ENCODE measurements at places on chromosomes 13 and 19. TPM values are rescaled to one million over a fixed set of nuclear protein-coding genes. Genes with fewer than 3 reads are reported as not detected.
A peak's percentile ranks its signal among the peaks of the same experiment; 100 is the strongest.

DNA sequence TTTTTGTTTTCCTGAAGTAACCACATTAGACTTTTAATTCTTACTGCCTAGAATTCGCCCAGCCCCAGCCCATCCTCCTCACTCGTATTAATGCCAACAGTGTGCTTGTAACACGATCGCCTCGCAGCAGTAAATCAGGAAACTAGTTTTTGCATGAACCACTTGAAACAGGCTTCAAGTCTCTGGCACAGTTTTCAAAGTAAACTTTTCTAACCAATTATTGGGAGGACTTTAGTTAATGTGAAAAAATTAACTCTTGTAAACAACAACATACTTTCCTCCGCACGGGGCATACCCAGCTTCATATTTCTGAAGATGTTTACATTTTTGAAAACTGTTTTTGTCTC, 39.2 kb downstream of the TNFRSF19 start:
- DNase-seq, result peak; percentile 39

- no peak for DNase-seq
These were observed 433 bp upstream of the ZNF616 start for GRCh38 chr19:52140032-52140710.

The CABP5 gene
- total RNA-seq, result not detected

DNA sequence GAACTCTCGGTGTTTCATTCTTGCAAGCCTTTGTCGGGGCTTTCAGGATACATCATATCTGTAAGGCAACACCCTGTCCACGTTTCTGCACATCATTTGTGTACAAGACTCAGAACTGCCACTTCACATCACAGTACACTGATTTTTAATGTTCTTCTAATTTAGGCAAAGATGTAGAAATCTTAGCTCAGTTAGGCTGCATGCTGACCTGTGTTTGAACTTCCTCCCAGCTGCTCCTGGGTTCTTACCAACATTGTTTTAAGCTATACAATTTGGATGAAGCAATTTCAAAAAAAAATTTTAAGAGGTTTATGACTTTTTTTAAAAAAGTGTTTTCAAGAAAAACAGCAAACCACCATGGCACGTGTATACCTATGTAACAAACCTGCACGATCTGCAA, 1047.9 kb upstream of the SLC10A2 start:
- DNase-seq, result no peak

- no peak for DNase-seq
These were observed 14.9 kb downstream of the ITGBL1 start for GRCh38 chr13:101467415-101467814.

The NCAN gene
- not detected for total RNA-seq

The ZNF224 gene
- 11.7 TPM for total RNA-seq

DNA sequence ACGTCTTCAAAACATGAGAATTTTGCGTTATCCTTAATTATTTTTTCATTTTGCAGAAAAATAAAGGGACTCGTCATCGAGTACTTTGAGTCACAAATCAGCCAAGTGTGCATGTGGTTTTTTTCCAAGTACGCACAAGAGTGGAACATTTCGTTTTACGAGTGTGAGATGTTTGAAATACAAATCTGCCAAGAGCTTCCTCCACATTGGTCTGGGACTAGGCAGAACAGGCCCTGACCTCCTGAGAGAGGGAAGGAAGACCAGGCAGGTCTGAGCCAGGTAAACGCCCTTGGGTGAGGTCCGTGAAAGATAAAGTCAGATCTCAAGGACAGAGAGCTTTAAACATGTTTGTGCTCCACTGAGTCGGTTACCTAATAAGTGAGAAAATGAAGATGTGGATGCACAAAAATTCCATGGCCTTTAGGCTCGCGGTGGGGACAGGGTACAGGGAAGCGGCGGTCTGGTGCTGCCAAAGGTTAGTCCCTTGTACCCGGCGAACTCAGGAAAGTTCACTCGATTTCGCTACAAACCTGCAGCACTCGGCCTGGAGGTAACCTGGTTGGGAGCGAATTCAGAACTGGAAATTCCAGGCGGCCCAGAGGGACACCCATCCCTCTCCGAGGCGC, 473 bp upstream of the ITM2B start:
- DNase-seq, result peak; percentile 21

GRCh38 chr19:21439201-21439751, 42.3 kb downstream of the ZNF493 start:
- DNase-seq, result no peak

DNA sequence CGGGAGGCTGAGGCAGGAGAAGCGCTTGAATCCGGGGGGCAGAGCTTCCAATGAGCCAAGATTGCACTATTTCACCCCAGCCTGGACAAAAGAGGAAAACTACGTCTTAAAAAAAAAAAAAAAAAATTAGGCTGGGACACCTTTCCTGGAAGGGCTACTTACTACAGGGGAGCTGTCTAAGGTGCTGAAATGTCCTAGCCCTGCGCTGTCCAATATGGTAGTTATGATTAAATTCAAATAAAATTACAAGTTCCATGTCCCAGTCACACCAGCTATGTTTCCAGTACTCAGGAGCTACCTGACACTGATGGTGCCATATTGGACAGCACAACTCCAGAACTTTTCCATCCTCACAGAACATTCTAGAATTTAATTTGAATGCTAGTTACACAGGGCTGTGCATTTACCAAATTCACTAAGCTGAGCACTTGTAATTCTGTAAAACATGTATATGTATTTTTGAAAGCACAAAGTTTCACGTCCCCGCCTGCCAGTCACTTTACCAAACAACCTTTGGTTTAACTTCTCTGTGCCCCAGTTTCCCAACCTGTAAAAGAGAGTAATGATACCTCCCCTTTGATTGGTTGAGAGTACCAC, 9.2 kb upstream of the ZSCAN22 start:
- DNase-seq, result peak; percentile 37

The LHB gene
- not detected for total RNA-seq

The PRRG2 gene
- 0.69 TPM for total RNA-seq

The ZNF563 gene
- total RNA-seq, result 1.6 TPM

GRCh38 chr13:48185018-48185417, 48.0 kb upstream of the ITM2B start:
- no peak for DNase-seq

GRCh38 chr19:19619181-19619848, 828 bp upstream of the PBX4 start:
- no peak for DNase-seq

- no peak for DNase-seq
These were observed 79.3 kb upstream of the TM9SF2 start for GRCh38 chr13:99421758-99422585.

- DNase-seq, result peak; percentile 41
These were observed 1.2 kb downstream of the DAZAP1 start for GRCh38 chr19:1408300-1409203.

The EDDM13 gene
- total RNA-seq, result not detected

The TYROBP gene
- not detected for total RNA-seq

DNA sequence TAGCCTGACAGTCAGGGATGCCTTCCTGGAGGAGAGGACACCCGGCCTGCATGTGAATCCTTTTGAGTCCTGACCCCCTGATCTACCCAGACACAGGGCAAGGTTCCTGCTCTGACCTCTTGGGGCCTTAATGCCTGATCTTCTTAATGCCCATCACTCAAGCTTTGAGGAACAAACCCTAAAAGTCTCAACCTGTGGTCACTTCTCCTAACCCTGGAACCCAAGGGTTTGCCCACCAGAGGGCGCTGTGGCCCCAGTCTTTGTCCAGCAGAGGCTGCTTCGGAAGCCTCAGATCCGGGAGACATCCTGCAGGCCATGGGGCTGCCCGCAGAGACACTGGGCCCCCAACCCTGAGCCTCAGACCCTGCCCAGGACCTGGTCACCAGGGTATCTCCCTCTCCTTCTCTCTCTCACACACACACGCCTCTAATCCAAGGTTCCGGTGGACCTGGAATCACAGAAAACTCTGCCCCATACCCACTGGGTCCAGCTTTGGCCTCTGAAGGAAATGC, 9.8 kb upstream of the DPF1 start:
- DNase-seq, result peak; percentile 38

DNA sequence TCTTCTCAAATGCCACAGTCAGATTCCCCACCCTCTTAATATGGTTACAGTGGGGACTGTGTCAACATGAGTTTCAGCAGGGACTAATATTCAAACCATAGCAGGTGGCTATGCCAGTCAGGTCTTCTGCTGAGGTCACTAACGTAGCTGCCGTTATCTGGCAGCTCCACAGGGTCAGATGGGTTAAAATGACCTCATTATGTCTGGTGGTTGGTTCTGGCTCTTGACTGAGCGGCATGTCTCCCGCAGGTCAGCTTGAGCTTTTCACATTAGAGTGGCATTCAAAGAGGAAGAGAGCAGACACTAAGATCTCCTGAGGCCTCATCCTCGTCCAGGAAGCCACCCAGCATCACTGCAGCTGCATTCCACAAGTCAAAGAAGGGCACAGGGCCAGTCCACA, 21.4 kb upstream of the IPO5 start:
- DNase-seq, result no peak

- DNase-seq, result no peak
These were observed 102.7 kb downstream of the LMO7 start for GRCh38 chr13:75738841-75739240.

DNA sequence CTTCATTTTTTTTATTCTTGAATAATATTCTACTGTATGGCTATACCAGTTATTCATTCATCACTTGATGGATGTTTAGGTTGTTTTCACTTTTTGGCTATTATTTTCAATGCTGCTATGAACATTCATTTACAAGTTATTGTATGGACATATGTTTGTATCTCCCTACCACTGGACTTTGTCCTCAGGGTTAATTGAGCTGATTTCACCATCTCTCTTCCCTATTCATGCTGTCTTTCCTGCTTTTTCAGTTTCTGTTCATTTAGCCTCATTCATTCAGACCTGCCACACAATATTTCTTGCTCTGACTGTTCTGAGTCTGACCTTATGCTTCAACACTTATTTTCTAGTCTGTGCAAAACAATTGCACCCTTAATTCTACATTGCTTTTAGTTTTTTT, 12.3 kb upstream of the C1QTNF9B start:
- no peak for DNase-seq

GRCh38 chr13:35793823-35794222, 317.3 kb upstream of the MAB21L1 start:
- DNase-seq, result no peak

Data from HFFc6 (cell line).